ENCODE measurements at places on chromosomes 7 and 10.

- DNase-seq: no peak
Measured at GRCh38 chr7:116824449-116824848, 37.9 kb upstream of the CAPZA2 start.

DNA sequence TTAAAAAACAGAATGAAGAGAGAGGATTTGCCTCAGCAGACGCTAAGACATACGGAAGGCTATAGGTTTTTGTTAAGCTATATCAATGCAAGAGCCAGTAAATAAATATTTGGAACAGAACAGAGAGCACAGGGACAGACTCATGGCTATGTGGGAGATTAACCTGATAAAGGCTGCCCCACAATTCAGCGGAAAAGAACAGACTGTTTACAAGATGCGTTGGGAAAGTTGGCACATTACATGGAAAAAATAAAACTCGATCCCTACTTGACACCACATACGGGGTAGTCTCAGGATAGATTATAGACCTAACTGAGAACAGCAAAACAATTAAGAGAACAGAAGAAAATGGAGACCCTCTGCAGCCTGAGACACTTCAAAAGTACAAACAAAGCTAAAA is 10.8 kb downstream of the KCNH2 start:
- DNase-seq: no peak

- no peak for DNase-seq
Measured at GRCh38 chr7:43824963-43825362, 44.4 kb downstream of the MRPS24 start.

- DNase-seq: no peak
Measured at GRCh38 chr7:42283553-42283952, 46.5 kb upstream of the GLI3 start.

- no peak for DNase-seq
Measured at GRCh38 chr10:1516492-1517165, 220.7 kb downstream of the ADARB2 start.

DNA sequence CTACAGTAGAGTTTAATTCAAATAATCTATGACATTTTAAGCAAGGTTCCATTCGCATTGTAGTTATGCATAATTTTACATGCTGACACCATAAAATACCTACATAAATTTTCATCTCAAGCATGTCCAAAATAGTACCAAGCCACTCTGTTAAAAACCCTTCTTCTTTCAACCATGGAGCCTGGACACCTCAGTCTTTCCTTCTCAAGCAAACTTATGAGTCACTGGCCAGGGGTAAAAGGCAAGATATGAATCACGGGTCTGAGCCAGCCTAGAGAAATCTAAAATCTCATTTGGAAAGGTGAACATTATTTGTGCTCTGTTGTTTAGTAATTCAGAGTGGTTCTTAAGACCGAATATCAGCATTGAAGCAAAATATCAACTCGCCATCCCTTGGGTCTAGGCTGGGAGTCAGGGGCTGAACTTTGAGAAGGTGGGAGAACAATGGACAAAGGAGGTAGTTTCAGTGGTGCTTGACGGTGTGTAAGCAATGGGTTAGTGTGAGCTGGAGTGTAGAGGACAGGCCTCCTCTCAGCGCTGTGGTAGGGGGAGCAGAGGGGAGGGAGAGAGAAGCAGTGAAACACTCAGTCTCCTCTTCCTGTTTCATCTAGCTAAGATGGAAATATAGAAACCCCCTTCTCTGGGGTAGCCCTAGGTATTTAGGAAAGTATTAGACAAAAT is 19.1 kb upstream of the GPAM start:
- no peak for DNase-seq
